ENCODE measurements at places on chromosomes 5 and 9.
A peak's percentile ranks its signal among the peaks of the same experiment; 100 is the strongest.

DNA sequence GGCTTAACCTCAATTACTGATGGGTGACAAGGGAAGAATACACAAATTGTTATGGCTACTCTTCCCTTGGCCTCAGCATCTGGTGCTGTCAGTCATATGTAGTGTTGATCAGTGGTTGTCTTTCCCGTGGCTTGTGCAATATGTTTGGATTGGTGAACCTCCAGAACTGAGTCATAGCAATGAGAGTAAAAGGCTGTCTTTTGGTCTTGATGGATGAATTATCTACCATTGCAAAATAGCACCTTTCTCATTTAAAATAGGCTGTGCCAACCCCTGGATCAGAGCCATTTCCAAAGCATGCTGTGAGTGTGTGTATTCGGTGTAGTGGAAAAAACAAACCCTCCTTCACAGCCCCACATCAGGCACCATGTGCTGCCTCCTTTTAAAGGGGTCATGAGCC, 14.6 kb upstream of the F2R start:
- DNase-seq, result no peak

- DNase-seq, result peak; percentile 73
Observed at GRCh38 chr9:14306672-14307660, 7.0 kb downstream of the NFIB start.

GRCh38 chr9:114910541-114910940, 19.9 kb downstream of the TNFSF8 start:
- DNase-seq, result peak; percentile 45

DNA sequence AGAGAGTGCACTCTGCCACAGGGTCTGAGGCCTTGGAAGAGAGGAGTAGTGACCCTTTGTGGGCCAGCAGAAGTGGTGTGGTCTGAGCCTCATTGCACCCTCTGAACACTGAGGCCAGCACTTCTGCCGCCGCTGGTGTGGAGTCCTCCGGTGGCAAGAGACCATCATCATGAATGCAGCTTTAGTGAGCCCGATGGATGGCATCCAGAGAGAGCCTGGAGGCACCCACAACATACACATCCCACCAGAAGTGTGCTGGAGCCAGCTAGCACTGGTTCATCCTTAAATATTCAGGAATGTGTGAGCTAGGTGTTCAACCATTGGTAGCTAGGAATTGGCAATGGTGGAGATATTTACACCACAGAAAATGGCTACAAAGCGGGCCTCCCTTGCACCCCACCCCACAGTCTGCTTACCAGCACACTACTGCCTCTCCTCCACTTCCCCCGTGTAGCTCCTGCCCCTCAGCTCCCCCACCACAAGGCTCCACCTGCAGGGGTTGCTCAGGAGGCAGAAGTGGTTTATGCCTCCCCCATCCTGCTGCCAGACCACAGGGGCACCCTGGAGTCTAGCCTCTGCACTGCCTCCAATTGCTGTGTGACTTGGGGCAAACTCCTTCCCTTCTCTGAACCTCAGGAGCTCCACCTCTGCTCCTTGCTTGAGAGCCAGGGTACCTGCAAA, 16.4 kb downstream of the SLC6A7 start:
- DNase-seq, result no peak

DNA sequence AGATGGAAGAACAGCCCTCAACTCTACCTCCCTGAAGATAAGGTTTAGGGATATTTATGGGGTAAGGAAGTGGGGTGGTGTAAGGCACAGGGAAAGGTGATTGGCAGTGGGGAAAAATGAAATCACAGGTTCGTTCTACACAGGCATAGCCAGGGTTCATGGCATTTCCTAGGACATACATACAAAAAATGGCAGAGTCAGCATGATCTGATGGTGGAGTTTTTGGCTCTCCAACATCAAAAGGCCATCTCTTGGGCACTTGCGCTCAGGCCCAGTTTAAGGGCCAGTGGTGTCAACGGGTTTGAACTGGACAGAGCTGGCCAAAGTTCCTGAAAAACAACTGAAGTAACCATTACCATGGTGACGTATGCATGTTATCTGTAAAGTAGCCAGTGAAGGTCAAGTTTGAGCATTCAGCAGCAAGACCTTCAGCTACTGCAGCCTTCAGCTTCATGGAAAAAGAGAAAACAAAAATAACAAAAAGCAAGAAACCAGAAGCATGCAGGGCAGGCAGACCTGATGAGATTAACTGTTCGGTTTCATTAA, 92.8 kb downstream of the SMARCA2 start:
- DNase-seq, result no peak

GRCh38 chr5:168472329-168472728, 13.9 kb upstream of the RARS1 start:
- no peak for DNase-seq

- no peak for DNase-seq
Observed at GRCh38 chr5:111469293-111469896, 42.9 kb downstream of the STARD4 start.

- peak; percentile 76 for DNase-seq
Observed at GRCh38 chr9:23412458-23412857, 413.6 kb downstream of the ELAVL2 start.

GRCh38 chr9:134433101-134433500, 106.8 kb downstream of the RXRA start:
- peak; percentile 39 for DNase-seq

DNA sequence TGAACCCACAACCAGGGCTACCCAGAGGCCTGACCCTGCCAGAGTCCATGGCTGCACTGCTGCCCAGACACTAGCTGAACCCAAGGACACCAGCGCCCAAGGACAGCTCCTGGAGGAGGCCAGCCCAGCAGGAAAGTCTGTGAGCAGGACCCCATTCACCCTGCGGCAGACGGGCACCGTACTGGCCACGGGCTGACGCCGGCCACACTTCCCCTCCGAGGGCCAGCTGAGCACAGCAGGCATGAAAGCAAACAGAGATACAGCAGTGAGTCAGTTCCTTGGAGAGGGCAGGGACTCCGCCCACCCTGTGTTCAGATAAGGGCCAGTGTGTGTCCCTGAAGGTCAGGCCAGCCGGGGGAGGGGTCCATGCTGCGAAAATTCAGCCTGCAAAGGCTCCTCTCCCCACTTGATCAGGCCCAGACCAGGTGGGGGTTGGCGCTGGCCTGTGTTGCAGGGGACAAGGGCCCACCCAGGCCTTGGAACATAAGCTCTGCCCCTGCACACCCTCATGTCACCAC, 3.2 kb downstream of the RNF208 start:
- DNase-seq, result no peak

GRCh38 chr5:173020154-173020581, 36.0 kb upstream of the CREBRF start:
- DNase-seq, result peak; percentile 26
